ENCODE measurements at places on chromosomes 6 and 20.

DNA sequence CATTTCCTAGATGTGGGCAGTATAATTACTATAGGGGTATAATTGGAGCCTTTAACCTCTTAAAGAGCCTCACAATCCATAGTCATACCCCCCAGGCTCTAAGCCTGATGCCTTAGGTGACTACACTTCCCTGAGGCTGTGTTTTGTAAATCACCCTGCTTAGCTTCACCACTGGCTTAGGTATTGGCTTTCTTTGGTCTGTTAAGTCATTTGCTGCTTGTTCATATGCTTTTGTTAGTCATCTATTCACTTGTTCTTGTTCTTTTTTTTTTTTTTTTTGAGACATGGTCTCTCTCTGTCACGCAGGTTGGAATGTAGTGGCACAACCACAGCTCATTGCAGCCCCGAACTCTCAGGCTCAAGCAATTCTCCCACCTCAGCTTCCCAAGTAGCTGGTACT, 26.7 kb downstream of the KAT14 start:
- no peak for DNase-seq

- no peak for DNase-seq
Measured at GRCh38 chr20:57118964-57119363, 147.5 kb downstream of the BMP7 start.

DNA sequence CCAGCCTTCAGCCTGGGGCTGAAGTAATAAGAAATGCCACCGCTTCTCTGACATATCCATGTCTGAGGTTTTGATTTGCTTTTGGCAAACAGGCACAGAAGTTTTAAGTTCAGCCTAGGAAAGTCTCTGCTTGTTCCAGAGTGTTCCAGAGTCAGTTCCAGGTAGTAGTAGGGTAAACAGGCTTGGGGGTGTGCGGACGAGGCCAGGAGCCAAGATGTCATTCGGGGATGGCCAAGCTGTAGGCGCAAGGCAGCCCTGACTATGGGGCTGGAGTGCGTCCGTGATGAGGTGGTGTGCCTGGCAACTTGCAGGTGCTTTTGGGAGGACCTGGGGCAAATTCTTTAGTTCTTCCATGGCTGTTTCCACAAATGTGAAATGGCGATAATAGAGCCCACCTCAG, 60.3 kb downstream of the IRF4 start:
- no peak for DNase-seq

- no peak for DNase-seq
Measured at GRCh38 chr6:14450578-14450977, 333.0 kb downstream of the CD83 start.

- no peak for DNase-seq
Measured at GRCh38 chr20:39446397-39446796, 484.3 kb downstream of the DHX35 start.

- DNase-seq, result no peak
Measured at GRCh38 chr6:53582963-53583362, 38.1 kb upstream of the GCLC start.

GRCh38 chr6:35049900-35050756, 91.0 kb downstream of the TCP11 start:
- DNase-seq, result no peak

GRCh38 chr6:154404791-154405400, 48.3 kb upstream of the IPCEF1 start:
- no peak for DNase-seq

- DNase-seq, result no peak
Measured at GRCh38 chr6:138999949-139000725, 12.1 kb upstream of the REPS1 start.

DNA sequence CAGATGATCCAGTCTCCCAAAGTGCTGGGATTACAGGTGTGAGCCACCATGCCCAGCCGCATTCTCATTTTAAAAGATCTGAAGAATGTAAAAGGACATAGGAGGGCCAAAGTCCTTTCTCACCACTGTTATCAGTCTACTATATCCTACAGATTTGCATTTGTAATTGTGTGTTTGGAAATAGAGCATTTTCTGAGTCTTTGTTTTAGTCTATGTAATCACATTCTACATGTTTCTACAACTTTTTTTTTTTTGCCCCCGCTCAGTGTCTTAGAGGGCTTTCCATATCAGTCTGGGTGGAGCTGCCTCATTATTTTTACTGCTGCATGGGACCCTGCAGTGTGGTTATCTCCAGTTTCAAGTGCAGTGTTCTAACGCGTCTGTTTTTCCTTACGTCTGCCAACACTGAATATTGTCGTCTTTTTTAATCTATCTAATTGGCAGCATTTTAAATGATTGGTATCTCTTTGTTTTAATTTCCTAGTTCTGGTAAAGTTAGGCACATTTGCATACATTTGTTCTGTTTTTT, 7.8 kb downstream of the CUL9 start:
- DNase-seq, result no peak

- DNase-seq, result peak; percentile 40
Measured at GRCh38 chr6:150599199-150600009, at the start of gene PLEKHG1. Gene PLEKHG1 (plus strand): TSS chr6:150599885. CDS start chr6:150733682, 133,797 bp downstream.

DNA sequence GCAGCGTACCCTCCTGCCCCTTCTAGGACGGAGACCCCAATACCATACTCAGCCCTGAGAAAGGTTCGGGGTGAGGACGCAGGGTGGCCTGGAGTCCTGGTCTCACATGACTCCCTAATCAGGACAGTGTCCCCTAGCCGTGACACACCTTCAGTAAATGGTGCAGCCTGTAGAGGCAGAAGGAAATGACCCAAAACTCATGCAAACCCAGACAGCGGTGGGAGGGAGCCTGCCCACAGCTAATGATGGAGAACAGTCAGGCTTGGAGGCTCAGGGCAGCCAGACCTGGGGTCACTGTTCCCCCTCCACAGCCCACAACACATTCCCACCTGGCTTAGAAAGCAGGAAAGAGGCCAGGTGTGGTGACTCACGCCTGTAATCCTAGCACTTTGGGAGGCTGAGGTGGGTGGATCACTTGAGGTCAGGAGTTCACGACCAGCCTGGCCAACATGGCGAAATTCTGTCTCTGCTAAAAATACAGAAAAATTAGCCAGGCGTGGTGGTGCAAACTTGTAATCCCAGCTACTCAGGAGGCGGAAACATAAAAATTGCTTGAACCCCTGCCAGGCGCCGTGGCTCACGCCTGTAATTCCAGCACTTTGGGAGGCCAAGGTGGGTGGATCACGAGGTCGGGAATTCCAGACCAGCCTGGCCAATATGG, 8.8 kb upstream of the HMGA1 start:
- no peak for DNase-seq

- DNase-seq, result no peak
Measured at GRCh38 chr6:150304429-150304828, 64.4 kb upstream of the IYD start.

DNA sequence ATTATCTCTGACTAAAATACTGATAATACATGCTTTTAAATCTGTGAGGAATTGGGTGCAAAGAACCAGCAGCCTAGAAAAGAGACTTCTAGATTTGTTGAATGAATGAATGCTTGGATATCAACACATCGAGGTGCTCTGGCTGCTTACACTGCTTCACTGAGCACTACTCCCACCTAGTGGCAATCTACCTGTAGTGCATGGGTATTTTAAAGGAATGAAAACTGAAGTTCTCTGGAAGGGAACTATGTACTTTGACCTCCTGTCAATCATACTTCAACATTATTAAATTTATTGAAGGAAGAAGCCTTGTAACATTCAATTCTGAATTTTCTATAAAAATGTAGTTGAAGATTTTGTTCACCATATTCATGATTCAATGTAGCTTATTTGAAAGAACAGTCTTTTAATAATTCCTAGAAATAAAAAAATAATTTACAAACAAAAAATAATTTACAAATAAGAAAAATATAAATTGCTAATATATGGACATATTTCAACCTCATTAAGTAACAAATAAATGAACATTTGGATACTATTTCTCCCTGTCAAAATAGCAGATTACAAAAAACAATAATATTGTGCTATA, 111.2 kb upstream of the MMS22L start:
- no peak for DNase-seq

- DNase-seq, result no peak
Measured at GRCh38 chr6:159107451-159108260, 61.5 kb upstream of the FNDC1 start.

- DNase-seq, result no peak
Measured at GRCh38 chr20:6421321-6422248, 298.8 kb upstream of the FERMT1 start.

DNA sequence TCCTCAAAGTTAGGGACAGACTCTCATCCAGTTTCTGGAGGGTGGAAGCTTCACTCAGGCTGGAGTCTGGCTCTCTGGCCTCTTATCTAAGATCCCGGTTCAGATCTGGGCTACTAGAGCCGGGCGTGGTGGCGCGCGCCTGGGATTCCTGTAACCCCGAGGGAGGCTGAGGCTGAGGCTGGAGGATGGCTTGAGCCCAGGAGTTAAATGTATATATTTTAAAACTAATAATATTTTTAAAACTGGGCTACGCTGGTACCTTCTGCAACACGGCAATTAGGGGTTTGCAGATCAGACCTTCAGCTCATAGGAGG, 710 bp upstream of the ZNF343 start:
- no peak for DNase-seq

- no peak for DNase-seq
Measured at GRCh38 chr6:2962004-2962403, 9.4 kb downstream of the SERPINB6 start.

DNA sequence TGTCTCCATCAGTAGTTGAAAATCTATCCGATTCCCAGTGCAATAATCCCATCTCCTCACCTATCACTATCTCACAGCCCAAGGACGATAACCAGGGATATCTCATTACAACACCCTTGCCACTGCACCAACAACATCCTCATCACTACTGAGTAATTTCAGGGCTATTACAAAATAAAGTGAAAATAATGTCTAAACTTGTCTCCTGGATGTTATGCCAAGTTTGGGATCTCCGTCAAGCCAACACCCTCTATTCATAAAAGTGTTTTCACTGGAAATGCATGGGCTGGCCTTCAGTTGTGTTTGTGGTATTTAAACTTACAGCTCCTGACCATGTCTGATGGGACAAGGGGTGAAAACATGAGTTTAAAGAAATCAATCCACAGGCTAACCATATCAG, 42.0 kb upstream of the STMND1 start:
- no peak for DNase-seq

- DNase-seq, result no peak
Measured at GRCh38 chr20:1805816-1806215, 89.4 kb upstream of the SIRPA start.

DNA sequence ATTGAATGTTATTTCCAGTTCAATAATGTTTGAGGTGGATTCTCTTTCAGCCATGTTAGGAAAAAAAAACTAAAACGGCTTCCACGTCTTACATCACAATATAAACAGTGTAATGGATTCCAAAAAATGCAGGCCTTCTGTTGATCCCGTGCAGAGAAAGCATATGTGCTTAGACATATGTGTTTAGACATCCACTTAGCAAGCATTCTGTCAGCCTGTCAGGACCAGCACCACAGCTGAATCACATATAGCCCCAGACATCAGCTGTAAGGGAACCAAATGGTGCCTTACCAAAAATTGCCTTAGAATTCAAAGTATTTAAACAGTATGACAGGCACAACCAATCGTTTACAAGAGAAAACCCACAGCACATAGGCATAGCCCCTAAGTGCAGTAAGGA, 304.9 kb downstream of the EYA4 start:
- DNase-seq, result no peak

- no peak for DNase-seq
Measured at GRCh38 chr6:112085286-112086065, 1.8 kb downstream of the TUBE1 start.

GRCh38 chr6:138107752-138108592, 753 bp upstream of the PERP start:
- DNase-seq, result no peak

DNA sequence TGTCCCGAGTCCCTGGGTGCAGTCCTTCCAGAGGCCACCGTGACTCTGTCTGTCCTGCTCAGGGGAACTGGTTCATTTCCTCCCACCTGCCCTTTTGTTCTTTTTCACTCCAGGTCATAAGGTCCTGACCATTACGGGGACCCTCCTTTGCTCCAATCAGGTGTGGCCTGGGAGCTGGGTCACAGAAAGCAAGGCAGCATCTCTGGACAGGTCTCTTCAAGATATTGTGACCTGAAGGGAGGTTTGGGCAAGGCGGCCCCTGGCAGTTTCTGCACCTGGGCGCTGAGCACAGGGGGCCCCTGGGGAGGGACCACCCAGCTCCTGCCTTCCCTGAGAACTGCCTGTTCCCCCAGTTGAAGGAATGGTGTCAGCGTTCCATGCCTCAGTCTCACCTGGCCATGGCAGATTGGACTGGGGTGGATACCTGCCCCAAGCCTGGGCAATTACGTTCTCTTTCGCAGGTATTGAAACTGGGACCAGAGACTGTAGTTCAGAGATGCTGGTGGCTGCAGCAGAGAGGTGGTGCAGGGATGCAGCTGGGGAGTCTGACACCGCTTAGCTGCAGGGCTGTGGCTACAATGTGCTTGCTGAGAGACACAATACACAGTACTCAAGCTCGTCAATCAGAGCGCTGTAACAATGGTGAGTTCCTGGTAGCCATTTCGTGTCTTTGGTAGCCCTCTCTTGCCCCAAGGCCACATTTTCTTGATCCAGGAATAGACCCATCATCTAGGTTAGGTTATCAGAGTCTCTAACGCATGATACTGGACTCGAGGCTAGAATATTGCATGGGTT, 15.6 kb upstream of the NELFCD start:
- no peak for DNase-seq

DNA sequence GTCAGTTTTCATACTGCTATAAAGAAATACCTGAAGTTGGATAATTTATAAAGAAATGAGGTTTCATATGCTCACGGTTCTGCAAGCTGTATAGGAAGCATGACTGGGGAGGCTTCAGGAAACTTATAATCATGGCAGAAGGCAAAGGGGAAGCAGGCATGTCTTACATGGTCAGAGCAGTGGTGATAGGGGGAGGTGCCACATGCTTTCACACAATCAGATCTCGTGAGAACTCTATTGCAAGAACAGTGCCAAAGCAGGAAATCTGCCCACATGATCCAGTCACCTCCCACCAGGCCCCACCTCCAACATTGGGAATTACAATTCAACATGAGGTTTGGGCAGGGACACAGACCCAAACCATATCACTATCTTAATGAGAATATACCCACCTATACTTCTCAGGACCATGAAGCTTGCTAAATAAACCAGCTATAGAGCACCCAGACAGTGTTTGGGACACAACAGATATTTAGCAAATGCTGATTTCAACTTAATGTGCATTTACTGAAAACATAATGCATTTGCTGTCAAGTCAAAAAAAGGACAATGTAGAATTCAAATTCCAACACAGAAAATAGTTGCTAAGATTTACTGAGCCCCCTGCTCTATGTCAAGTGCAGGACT, 63.8 kb downstream of the TNFRSF21 start:
- DNase-seq, result no peak

DNA sequence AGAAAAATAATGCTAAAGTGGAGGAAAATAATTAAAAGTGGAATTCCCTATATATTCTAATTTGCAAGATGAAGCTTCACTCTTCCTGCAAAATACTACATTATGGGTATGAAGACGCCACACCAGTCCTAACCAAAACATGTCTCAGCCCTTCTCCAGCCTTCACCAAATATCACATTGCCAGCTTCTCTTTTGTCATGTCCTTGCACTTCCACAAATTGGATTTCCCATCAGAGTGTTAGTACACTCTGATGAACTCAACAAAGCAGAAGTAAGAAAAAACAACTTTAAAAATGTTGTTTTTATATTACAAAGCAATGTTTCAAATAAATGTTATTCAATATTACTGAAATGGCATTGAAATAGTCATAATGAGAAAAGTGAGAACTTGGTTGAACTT, 62.4 kb upstream of the RNF146 start:
- no peak for DNase-seq
